SW480 (cell line): ENCODE measurements at places on chromosomes 2 and 18.

DNA sequence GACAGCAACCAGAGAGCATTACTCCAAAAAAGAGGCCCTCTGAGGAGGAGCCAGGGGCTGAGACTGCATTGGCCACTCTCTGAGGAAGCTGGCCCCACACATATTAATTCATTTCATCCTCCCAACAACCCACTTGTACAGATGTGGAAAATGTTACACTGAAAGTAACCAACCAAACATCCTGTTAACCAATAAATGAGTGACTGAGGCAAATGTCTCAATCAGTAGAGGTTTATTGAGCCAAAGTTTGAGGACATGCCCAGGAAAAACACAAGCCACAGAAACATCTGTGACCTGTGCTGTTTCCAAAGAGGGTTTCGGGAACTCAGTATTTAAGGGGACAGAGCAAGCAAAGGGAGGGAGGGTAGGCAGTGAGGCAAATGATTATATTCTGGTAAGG lies 53.0 kb downstream of the SKA1 start:
- no peak for DNase-seq

GRCh38 chr2:45746888-45747287 lies 95.4 kb downstream of the PRKCE start:
- no peak for DNase-seq

GRCh38 chr2:144827404-144827803 lies 307.5 kb upstream of the ZEB2 start:
- no peak for DNase-seq

GRCh38 chr2:38494394-38494793 lies 108.3 kb downstream of the HNRNPLL start:
- no peak for DNase-seq
